ENCODE measurements at places on chromosomes 11 and 22.

DNA sequence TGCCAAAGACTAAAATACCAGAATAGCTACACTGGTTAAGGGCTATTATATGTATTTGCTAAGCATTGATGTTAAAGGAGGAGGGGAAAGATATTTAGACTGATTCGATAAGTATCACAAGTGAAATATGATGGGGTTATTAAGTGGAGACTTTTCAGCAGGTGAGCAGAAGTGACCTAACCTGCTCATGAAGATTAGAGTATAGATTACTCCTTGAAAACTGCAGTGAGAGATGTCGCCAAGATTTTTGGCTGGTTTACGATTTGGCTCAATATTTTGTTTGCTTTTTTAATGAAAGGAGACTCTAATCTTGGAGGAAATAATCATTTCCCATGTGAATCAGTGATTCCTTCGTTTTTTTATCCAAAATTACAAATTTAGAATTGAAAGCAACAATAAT lies 1279.5 kb upstream of the TENM4 start:
- DNase-seq: no peak
- peaks cover 68% of the 10 kb centered on the region for H3K4me1 ChIP-seq
- no peaks in the 10 kb centered on the region for H3K27me3 ChIP-seq
- H3K27ac ChIP-seq: no peak overlapping the region

- H3K36me3 ChIP-seq: peaks cover 22% of the 10 kb centered on the region
- H3K4me1 ChIP-seq: peaks cover 20% of the 10 kb centered on the region
- no peaks in the 10 kb centered on the region for H3K27me3 ChIP-seq
- DNase-seq: no peak
- peak overlapping the region; percentile 38 for H3K27ac ChIP-seq
Measured at GRCh38 chr11:126188332-126189108, 22.9 kb downstream of the RPUSD4 start.

DNA sequence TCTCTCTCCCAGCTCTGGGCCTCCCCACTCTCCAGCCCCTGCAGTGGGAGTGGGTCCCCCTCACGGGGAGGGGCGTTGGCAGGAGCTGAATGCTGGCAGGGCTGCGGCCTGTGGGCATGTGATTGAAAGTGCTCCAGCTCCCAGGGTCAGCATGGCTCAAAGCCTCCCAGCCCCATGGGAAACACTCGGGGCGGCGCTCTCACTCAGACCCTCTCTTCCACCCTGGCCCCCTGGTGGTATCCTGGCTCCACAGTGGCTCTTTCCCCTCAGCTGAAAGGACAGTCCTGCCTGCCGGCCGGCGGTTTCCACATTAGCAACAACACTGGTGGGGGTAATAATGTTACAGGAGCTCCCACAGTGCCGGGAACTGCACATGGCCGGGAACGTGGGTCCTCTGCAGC lies 35.5 kb downstream of the POLR3H start:
- no peak overlapping the region for H3K27ac ChIP-seq
- DNase-seq: no peak
- H3K36me3 ChIP-seq: peaks cover 8% of the 10 kb centered on the region
- H3K4me1 ChIP-seq: peaks cover 14% of the 10 kb centered on the region
- H3K4me3 ChIP-seq: no peak overlapping the region

DNA sequence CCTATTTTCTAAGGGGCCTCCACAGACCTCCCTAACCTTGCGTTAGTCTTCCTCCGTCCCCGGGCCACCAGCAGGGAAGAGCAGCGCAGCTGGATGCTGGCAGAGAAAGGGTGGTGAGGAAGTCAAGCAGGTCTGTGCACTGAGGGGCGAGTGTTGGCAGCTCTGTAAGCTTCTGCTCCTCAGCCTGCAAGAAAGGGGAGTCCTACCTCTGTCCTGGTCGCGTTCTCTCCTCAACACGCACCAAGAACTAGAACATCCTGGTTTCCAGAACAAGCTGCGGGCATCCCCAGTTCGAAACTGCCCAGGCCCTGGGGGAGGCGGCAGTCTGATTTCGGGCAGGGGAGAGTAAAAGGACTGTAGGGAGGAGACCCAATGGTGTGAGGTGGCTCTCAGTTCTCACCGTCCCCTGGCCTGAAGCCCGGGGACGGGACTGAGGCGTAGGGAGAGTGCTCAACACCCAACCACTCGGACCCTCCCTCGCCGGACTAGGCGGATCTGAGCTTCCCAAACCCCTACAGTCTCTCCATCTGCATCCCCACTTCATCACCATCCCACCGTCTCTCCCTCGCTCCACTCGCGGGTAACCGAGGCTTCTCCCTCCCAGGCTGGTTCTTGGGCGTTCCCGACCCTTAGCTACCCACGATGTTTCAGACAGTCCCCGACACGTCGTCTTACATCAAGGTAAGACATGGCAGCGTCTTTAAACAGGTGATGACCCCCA lies 7.7 kb upstream of the FLI1 start:
- H3K4me1 ChIP-seq: peaks cover 39% of the 10 kb centered on the region
- DNase-seq: no peak
- peaks cover 100% of the 10 kb centered on the region for H3K27me3 ChIP-seq
- H3K36me3 ChIP-seq: no peaks in the 10 kb centered on the region

DNA sequence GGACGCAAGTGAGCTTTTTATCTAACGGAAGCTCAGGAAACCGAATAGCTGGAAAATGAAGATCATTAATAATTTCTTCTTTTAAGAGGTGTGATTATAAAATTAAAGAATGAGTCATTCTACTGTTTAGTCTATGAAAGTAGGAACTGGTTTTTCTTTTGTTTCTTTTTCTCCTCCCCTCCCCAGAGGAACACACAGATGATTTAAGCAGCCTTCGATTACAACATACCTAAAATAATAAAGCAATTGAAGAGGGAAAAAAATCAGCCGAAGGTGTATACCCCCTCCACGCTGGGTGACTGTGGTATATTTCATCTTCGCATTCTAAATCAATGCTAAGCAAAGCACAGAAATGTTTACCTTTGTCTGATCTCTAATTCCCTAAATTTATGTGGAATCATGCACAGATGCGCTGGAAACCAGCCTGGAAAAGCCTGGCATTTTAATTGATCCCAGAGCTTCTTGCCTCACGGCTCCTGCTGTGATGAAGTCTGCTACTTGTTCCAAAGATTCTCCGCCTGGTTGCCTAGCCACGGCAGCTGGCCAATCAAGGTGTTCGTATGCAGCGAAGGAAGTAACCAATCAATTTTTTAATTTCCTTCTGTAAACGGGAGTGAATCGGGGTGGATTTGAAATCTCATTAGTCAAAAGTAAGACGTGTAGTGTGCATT lies 133.9 kb downstream of the FANCF start:
- no peaks in the 10 kb centered on the region for H3K36me3 ChIP-seq
- DNase-seq: peak; percentile 49
- H3K4me1 ChIP-seq: peaks cover 28% of the 10 kb centered on the region
- peak overlapping the region; percentile 18 for H3K4me3 ChIP-seq
- H3K27me3 ChIP-seq: no peaks in the 10 kb centered on the region
- peak overlapping the region; percentile 71 for H3K27ac ChIP-seq

DNA sequence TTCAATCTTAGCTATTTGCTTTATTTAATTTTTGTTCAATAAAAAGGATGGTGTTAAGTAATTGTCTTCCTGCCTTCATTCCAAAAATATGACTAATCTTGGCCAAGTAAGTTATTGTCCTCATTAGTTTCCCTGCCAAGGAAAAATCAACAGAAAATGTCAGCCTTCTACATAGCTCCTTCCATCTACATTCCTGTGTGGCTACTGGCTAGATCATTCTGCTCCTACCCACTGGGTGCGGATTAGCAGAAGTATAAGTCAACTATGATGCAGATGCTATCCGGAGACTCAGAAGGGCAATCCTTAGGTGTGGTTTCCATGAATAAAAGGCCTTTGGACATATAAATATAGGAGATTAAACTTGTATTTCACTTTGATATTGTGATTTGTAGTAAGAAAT lies 154.4 kb downstream of the SBF2 start:
- no peak overlapping the region for H3K4me3 ChIP-seq
- H3K27ac ChIP-seq: no peak overlapping the region
- H3K27me3 ChIP-seq: no peaks in the 10 kb centered on the region
- peaks cover 24% of the 10 kb centered on the region for H3K36me3 ChIP-seq
- no peak for DNase-seq
- H3K4me1 ChIP-seq: peaks cover 7% of the 10 kb centered on the region

DNA sequence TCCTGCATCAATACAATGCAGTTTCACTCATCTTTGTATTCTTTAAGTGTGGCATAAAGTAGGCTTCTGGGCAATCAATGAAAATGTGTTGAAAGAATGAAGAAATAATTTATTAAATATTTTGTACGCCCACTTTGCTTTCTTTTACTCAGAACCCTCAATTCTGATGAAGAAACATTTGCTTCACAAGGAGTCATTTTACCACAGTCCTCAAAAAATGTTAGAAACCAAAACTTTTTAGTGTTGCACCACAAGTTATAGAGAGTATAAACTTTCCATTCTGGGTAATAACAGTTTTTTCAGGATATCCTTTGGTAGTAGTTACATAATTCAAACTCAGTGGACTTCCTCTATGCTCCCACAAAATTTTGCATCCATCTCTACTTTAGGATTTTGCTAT lies 360.5 kb downstream of the DLG2 start:
- no peak overlapping the region for H3K4me3 ChIP-seq
- H3K27ac ChIP-seq: no peak overlapping the region
- DNase-seq: no peak
- no peaks in the 10 kb centered on the region for H3K36me3 ChIP-seq
- H3K4me1 ChIP-seq: peaks cover 7% of the 10 kb centered on the region

- peaks cover 7% of the 10 kb centered on the region for H3K36me3 ChIP-seq
- no peak overlapping the region for H3K4me3 ChIP-seq
- H3K4me1 ChIP-seq: no peaks in the 10 kb centered on the region
- H3K27me3 ChIP-seq: no peaks in the 10 kb centered on the region
- H3K27ac ChIP-seq: no peak overlapping the region
- no peak for DNase-seq
Measured at GRCh38 chr22:46171940-46172339, 21.6 kb downstream of the PPARA start.

DNA sequence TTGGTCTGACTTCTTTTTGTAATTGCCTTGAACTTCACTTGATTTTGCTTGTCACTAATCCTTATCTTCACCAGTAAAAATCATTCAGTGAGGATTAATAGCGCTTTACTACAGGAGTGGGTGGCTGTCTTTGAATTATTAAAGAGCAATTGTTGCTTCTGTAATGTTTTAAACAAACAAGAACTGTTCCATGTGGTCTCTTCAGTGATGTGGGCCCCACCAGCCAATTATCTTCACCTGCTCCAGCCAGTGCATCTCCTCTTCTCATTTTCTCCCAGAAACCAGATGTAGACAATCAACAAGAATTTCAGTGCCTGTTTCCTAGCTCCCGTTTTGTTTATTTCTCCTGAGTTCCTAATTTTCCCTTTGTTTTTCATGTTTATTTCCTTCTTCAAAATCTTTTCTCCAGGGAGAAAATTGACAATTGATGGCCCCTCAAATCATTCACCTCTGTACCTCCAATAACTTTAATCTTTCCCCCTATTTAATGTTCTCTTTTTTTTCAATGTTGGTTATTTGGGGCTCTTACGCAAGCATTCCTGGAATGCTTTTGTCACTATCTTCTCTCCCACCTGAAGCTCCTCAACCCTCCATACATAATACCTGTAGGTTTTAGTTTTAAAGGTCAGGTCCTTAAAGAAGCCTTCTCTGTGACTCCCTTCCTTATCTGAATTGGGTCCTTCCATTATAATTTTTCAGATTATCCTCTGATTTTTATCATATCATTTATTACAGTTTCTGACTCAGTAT lies 115.1 kb downstream of the ARFGAP2 start:
- peaks cover 30% of the 10 kb centered on the region for H3K36me3 ChIP-seq
- DNase-seq: no peak
- H3K4me1 ChIP-seq: peaks cover 17% of the 10 kb centered on the region

- H3K36me3 ChIP-seq: no peaks in the 10 kb centered on the region
- H3K4me1 ChIP-seq: peaks cover 15% of the 10 kb centered on the region
- no peak overlapping the region for H3K27ac ChIP-seq
- DNase-seq: no peak
- H3K27me3 ChIP-seq: no peaks in the 10 kb centered on the region
Measured at GRCh38 chr11:8930456-8931175, 2.1 kb downstream of the C11orf16 start.

DNA sequence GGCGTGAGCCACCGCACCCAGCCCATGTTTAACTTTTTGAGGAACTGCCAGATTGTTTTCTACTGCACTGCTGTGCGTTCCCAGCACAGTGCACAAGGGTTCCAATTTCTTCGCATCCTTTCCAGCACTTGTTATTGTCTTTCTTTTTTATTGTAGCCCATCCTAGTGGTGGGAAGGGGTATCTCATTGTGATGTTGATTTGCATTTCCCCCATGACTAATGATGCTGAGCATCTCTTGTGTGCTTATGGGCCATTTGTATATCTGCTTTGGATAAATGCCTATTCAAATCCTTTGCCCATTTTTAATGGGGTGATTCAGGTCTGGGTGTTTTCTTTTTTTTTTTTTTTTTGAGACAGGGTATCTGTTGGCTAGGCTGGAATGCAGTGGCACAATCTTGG lies 36.6 kb upstream of the SYT7 start:
- H3K4me1 ChIP-seq: peaks cover 4% of the 10 kb centered on the region
- H3K27me3 ChIP-seq: no peaks in the 10 kb centered on the region
- DNase-seq: no peak
- no peak overlapping the region for H3K27ac ChIP-seq
- no peak overlapping the region for H3K4me3 ChIP-seq

DNA sequence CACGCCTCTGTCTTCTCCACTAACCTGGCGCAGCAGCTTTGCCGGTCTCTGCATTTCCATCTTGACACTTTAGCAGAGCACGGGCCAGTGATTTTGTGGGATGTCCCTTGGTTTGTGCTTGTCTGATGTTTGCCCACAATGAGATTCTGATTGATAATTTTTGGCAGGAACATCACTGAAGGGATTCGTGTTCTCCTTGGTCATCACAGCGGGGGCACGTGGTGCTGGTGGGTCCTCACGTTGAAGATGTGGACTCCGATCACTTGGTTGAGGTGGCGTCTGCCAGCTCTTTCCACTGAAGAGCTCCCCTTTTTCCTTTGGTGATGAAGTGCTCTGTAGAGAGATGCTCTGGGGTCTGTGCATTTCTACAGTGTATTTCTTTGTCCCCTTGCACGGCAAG lies 37.2 kb downstream of the TBC1D22A start:
- no peak overlapping the region for H3K4me3 ChIP-seq
- no peak for DNase-seq
- no peaks in the 10 kb centered on the region for H3K27me3 ChIP-seq
- peaks cover 9% of the 10 kb centered on the region for H3K36me3 ChIP-seq
- peaks cover 4% of the 10 kb centered on the region for H3K4me1 ChIP-seq

DNA sequence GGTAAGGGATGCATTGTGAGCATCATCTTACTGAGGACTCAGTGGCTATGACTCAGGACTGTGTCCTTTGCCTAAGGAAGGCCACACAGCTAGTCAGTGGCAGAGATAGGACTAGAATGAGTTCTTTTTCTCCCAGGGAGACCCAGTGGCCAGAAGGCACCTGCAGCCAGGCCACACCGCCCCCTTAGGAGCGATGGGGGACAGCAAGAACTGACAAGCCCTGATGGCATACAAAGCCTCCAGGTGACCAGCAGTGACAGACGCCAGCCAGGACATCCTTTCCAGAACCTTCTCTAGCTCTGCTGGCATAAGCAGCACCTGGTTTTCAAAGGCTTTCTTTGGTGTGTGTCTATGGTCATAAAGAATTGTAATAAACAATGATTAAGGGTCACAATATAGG lies 240.1 kb downstream of the ST3GAL4 start:
- no peak overlapping the region for H3K4me3 ChIP-seq
- no peak for DNase-seq
- H3K4me1 ChIP-seq: no peaks in the 10 kb centered on the region
- no peaks in the 10 kb centered on the region for H3K36me3 ChIP-seq
- H3K27me3 ChIP-seq: peaks cover 79% of the 10 kb centered on the region
